ENCODE measurements at places on chromosomes 6 and 20.

DNA sequence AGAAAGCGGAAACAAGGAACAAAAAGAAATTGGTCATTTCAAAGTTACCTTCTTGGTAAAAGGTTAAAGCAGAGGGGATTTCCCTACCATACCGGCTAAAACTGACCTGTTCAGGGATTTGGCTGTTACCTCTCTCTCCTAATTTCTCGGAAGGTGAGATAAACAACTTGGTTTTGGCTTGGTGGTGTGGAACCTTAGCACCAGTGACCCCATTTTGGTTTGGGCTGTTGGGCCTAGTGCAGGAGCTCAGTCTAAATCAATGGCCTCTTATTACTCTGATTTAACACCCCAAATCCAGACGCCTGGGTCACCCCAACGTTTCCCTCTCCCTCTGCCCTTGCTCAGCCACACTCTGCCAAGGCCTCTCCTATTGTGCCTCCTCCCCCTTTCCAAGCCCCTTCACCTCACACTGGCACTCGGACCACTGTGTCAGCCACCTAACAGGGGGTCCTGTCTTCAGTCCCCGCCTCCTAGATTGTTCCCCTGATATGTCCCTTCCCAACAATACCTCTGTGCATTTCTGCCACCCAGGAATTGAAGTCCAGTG is 8.3 kb downstream of the NCR2 start:
- no peak for DNase-seq

DNA sequence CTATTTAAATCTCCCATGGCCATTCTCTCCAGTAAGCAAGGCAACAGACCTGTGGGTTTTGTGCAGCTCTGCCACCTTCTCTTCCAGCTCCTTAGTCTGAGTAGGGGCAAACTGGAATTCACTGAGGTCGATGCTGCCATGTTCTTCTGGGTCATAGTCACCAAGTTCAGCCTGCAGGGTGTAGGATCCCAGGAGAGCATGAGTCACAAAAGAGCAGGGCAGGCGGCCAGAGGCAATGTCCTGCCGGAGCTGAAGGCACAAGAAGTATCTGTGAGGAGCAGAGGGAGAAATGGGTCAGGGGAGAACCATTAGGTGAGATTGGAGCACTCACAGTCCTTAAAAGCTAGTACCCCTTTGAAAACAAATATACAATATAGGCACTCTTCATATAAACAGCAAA is 73.7 kb downstream of the SMLR1 start:
- no peak for DNase-seq

- no peak for DNase-seq
Measured at GRCh38 chr6:132443206-132443605, 41.9 kb upstream of the MOXD1 start.

DNA sequence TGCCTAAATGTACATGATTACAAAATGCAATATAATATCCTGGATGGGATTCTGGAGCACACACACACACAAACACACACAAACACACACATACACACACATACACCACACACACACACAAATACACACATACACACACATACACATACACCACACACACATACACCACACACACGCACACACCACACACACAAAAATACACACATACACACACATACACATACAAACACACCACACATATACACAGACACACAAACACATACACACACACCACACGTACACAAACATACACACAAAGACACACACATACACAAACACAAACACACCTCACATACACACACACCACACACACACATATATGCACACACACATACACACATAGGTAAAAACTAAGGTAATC is 134.6 kb upstream of the SYNDIG1 start:
- no peak for DNase-seq

GRCh38 chr6:124254941-124255685 is 451.4 kb downstream of the NKAIN2 start:
- no peak for DNase-seq

DNA sequence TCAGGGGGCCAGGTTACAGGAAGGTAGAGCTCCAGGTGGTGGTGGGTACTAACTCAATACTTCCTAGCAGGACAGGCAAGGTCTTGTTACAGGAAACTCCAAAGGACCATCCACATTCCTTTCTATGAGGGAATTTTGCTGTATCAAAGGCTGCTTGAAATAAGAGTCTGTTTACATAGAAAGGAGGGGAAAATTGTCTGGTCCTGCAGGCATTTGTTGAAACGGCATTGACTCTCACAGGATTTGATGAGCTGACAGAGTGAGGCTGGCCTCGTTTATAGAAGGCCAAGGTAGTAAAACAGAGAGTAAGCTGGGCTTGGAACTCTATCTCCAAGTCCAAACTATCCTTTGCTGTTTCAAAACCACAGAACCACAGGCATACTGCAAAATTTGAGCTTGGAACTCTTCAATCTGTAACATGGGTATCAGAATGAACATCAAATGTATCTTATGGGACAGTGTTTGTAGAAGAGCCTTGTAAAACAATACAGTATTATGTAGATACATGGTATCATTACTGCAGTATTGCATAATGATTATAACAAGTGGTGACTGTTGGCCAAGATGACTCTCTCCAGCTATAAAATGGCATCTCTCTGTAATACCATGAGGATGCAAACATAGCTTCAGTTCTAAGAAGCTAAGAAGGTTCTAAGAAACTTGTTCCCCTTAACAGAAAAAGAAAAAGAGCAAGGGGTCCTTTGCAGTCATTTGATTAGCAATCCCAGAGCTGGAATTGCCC is 61.5 kb downstream of the TRAM2 start:
- DNase-seq = no peak

DNA sequence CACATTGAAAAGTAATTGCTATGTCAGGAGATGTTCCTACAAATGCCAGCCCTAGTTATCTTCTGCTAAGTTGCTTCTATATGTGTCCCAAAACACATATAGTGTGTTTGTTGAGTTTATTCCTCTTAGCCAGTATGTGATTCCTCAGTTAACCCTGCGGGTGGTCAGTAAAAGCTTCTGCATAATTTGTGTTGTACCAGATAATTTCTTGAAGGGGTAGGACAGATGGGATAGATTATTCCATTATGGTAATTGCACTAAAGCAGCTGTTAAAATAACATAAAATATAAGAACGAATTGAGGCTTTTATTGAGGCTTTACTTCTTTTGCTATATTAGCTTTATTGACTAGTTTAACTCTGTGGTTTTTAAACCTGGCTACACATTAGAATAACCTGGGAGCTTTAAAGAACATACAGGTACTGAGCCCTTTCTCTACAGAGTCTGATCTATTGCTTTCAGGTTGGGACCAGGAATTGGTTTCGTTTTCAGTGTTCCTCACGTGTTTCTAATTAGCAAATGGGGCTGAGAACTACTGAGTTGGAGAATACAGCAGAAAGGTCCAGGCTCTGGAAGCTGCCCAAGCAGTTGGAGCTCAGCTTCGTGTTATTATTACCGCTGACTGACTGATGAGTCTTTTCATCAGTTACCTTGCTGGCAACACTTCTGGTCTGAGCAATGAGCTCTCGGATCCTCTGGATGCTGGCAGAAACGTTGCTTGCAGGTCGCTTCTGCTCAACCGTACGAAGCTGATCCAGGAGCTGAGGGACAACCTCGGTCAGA is 56.9 kb downstream of the FAM229B start:
- DNase-seq = no peak

DNA sequence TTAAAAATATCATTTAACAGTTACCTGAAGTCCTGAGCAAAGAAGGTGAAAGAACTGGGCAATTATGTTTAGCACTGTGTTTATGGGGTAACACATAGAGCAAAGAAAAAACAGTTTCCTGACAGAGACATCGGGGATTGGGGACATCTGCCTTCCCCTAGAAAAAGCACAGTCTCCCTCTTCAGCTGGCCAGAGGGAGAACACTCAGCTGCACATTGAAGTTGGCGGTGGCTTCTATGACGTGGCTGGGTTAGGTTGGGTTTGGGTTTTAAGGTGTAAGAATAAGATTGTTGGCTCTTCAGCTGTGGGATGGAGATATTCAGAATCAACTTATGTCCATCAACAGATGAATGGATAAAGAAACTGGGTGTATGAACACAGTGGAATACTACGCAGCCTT is 124.0 kb upstream of the DTNBP1 start:
- DNase-seq = no peak

GRCh38 chr6:34947561-34947960 is 58.5 kb downstream of the ANKS1A start:
- no peak for DNase-seq

- DNase-seq = peak; percentile 55
Measured at GRCh38 chr6:31070711-31071197, 41.6 kb downstream of the C6orf15 start.

- no peak for DNase-seq
Measured at GRCh38 chr6:167044696-167045095, 45.5 kb downstream of the CEP43 start.

- no peak for DNase-seq
Measured at GRCh38 chr20:34017610-34018009, 23.9 kb downstream of the RALY start.

DNA sequence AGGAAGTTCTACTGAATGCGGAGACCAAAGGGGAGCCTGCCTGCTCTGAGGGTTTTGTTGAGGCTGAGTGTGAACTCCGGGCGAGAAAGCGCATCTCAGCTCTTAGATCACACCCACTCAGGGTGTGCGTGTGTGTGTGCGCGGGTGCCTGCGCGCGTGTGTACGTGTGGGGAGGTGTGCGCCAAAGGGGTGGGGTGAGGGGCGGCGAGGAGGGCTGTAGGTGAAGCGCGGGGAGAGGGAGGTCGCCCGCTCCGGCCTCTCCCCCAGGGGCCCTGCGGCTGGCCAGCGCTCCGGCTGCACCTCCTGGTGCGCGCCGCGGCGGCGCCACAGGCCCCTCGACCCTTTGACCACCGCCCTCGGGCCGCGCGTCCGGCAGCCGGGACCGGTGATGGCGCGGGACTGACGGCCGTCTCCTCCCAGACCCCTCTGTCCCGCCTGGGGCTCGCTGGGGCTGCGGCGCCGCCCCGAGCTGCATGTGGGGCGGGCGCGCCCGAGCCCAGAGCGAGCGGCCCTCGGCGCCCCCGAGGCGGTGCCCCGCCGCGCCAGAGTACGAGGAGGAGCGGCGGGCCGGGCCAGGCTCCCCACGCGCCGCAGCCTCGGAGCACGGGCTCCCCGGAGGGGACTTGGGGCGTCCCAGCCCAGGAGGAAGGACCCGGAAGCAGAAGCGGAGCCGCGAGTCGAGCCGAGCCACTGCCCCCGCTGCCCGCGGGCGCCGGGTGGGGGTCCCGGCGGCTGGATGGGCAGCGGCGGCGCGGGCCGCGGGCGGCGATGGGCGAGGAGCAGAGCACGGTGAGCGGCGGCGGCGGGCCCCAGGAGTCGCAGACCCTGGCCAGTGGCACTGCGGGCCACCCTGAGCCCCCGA is at the start of gene RNF217:
TSS of gene RNF217 (plus strand) at position 661 of the 862 bp plus-strand sequence. CDS start at position 769, 108 bp downstream.
- DNase-seq = peak; percentile 56

GRCh38 chr6:126949786-126950185 is 168.7 kb upstream of the RSPO3 start:
- DNase-seq = no peak

DNA sequence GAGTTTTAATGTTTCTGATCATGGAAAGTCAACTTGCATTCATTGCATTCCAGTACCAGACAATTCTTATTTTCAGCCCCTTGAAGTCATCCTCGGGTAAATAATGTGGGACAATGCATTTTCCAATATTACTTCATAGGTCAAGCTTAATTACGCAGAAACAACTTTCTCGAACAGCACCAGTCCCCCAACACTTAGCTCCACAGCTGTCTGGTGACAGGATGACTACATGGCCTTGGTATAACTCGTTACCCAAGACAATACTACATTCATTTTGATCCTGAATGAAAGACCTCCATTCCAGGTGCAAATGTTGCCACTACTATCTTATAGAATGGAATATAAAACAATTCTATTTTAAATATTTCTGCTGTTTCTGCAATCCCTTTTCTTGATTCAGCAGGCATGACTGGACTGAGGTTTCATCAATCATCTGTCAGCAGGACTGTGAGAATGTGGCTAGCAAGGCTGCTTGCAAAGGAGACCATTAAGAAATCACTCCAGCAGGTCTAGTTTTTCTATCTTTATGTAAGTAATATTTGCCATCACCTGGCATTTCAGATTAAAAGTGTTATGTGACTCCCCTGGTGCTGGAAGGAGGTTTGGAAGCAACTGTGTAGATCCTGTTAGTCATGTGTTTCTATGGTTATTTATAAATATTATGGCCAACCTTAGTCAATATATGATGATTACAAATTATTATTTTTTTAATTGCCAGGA is 147.9 kb downstream of the HAO1 start:
- no peak for DNase-seq

- no peak for DNase-seq
Measured at GRCh38 chr20:18971574-18971973, 158.0 kb downstream of the SCP2D1 start.

DNA sequence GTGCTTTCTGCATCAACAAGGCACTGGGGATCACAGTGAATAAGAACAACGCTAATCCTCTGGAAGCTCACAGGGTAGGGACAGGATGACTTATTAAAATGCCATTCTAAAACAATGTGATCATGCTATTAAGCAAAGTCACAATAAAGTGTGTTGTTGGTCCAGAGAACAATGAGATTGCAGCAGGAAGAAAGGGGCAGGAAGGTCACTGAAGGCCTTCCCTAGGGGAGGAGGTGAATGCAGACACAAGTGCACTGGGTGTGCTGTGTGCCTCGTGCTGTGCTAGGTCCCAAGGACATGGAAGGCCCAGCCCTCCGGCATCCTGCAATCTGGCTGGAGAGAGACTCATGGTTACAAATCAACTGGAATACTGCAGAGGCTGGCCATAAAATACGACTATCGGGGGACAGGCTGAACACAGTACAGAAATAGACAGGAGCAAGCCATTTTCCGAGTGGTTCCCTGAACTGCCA is 55.7 kb downstream of the LYRM4 start:
- no peak for DNase-seq

DNA sequence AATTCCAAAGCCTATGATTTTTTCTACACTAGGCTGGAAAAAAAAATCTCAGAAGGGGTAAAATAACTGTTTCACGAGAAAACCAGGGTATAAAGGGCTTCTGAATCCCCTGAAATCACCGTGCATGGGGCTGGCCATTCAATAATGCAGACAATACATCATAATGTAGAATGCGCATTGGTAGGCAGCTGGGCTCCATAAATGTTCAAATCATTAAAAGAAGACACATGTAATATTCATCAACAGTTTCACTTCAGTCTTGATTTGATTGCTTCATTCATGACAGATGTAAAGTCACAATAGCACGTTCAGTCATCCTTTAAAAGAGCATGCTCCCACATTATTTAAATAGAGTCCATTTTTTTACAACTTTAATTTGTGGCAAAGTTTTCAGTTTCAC is 20.5 kb downstream of the PTCHD4 start:
- DNase-seq = no peak

- DNase-seq = no peak
Measured at GRCh38 chr20:56706867-56707360, 77.8 kb downstream of the TFAP2C start.

DNA sequence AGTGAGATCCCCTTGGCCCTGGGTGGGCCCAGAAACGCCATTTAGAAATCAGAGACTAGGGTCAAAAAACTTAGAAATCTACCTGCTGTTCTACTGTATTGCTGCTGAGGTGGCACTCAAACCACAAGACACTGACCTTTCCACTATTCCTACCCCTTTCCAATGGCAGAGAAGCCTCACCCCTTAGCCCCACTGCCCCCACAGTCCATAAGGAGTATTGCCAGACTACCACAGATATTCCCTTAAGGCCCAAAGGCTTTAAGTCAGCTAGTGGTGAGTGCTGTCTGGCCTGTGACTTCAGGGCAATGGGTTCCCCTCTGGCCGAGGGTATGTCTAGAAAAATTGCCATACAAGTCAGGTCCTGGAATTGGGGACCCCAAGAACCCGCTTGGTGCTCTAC is 656.1 kb downstream of the COL12A1 start:
- DNase-seq = no peak

- peak; percentile 52 for DNase-seq
Measured at GRCh38 chr20:57390604-57391438, at the start of gene RBM38. Gene RBM38, plus strand, starts transcription at chr20:57391396. Its CDS starts 186 bp downstream, at chr20:57391582.

- DNase-seq = peak; percentile 34
Measured at GRCh38 chr20:23362392-23363256, 642 bp downstream of the GZF1 start.

Measured in mucosa of gallbladder (tissue), 1 donor.